ENCODE measurements at places on chromosomes 5 and 9.

- no peak for DNase-seq
Measured at GRCh38 chr5:91643797-91644196, 260.7 kb upstream of the ARRDC3 start.

DNA sequence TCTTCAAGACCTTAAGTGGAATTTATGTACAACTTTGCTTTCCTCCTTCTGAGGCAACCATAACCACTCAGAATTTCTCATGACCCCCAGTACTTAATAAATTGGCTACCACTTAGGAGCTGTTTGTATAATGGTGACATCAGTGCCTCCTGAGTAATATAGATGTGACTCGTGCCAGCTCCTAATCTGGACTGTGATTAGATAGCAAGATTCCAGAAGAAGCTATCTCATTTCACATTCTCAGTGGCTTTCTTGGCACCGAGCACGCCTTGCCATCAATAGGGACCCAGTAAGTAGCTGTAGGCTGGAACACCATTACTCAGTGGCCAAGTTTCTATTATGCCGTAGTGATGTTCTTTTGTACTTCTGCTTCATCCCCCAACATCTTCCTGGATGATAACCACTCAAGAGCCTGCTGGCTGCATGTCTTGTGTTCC, 228.8 kb downstream of the CD180 start:
- DNase-seq, result no peak

DNA sequence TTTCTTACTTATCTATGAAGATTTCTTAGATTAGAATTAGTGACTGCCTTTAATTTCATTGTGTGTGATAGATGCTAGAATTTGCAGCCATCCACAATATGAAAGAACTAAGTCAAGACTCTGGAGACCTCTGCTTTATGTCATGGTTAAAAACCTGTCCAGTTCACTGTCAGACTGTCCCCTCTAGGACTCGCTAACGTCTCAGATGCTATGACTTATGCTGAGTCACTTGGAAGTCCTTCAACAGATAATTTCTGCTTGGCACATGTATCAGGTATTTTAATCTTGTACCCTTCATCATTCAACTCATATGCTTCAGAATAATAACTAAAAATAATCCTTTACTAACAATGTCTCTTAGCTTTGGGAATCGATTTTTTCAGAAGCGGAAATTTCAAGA, 230.5 kb upstream of the DMAC1 start:
- DNase-seq, result no peak

- no peak for DNase-seq
Measured at GRCh38 chr9:71607461-71607881, 160.8 kb downstream of the CEMIP2 start.

DNA sequence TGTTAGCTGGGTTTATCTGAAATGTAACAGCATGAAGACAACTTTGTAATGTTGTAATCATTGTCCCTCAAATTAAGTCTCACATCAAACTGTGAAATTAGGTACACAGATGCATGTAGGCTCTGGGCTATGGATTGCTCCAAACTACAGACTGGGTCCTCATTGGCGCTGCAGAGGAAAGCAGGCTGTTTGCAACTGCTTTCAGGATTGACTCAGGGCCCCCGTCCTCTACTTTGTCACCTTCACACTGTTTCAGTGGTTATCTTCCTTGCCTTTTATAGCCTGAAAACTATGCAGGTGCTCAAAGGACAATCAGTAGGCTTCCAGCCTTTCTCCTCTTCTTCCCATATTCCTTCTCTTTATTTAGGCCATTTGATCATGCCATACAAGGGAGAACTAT, 18.0 kb downstream of the GRAMD2B start:
- no peak for DNase-seq
